Transverse colon (tissue), 4 donors: ENCODE measurements at places on chromosomes 2 and 18. TPM values are rescaled to one million over a fixed set of nuclear protein-coding genes. Genes with fewer than 3 reads are reported as not detected.

- DNase-seq: no peak
Observed at GRCh38 chr2:168245074-168245825, 2.1 kb downstream of the STK39 start.

DNA sequence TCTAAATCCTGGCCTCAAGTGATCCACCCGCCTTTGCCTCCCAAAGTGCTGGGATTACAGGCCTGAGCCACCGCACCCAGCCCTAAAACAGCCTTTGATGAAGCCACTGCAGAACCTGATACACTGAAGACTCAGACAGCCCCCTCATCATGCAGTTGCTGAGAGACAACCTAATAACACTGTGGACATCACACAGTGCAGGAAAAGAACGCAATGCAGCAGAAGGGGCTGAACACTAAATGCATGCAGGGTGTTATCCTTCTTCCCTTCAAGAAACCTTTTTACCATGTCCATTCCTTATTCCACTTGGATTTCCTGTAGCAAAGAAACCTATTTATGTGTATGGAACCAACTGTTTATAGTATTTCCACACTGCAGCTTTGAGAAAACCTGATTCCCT lies 35.7 kb downstream of the MGAT4A start:
- DNase-seq: no peak

- DNase-seq: no peak
Observed at GRCh38 chr2:210170196-210170445, 1.1 kb downstream of the KANSL1L start.

DNA sequence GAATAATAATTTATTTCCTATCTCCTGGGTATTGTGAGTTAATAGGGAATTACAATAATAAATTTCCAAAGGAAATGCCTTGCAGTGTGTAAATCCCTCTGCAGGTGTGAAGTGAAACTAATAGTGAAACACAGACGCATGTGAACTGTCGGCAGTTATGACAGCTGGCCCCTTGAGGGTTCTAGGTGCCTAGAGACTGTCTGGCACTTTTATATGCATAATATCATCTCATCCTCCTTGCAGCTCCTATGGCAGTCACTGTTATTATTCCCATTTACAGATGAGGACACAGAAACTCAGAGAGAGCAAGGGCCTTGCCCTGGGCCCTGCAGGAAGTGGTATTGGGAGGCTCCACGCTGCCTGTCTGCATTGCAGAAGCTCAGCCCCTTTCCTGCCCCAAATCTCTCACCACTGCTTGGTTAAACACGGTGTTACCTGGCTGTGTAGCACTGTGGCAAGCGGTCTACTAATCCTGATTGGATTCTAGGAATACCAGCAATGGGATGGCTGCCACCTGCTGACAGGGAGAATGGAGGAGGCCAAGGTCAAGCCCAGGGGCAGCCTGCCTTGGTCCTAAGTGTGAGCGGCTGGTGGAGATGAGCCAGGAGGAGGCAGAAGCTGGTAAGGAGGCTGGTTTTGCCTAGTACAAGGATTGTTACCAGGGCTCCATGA lies 32.8 kb upstream of the ACKR3 start:
- peak; percentile 30 for DNase-seq

DNA sequence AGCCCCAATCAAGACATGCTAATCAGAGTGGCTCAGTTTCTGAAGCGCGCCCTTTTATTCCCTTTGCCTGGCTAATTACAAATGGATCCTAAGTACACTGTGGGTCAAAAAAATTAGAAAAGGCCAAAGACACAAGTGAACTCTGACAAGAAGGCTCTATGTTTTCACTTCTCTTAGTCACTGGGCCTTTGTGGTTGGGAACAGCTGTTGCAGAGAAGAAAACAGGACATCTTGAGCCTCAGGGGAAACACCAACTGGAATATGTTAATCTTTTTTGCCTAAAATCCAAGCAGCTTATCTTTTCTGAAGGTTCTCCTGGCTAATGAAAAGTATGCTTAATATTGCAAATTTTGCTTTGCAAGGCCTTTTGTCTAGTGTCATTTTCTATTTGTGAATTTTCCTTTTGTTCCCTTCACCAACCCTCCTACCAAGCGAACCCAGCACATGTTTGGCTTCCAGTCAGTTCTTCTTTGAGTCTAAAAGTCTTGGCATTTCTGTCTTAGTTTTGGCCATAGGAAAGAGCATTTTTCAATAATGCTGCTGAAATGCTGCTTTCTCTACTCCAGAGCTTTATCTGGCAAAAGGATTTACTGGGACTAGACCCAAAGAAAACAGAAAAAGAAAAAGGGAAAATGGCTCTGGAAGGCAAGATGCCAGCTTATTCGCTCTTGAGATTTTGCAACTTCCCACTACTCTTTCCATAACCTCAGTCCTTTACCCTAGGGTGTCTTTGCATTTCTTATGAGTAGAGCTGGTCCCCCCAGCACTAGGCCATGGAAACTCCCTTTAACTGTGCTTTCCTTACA lies 440.2 kb upstream of the ST6GAL2 start:
- no peak for DNase-seq

GRCh38 chr2:160332318-160332717 lies 132.2 kb upstream of the ITGB6 start:
- no peak for DNase-seq

GRCh38 chr2:187187519-187187918 lies 260.5 kb downstream of the CALCRL start:
- DNase-seq: no peak

GRCh38 chr2:85992611-85993010 lies 103.8 kb upstream of the ST3GAL5 start:
- DNase-seq: no peak

- DNase-seq: peak; percentile 48
Observed at GRCh38 chr18:63454497-63454896, 22.3 kb upstream of the SERPINB5 start.

GRCh38 chr18:37554399-37554787 lies 11.2 kb downstream of the CELF4 start:
- DNase-seq: no peak

GRCh38 chr2:19473350-19473749 lies 114.9 kb upstream of the OSR1 start:
- no peak for DNase-seq

DNA sequence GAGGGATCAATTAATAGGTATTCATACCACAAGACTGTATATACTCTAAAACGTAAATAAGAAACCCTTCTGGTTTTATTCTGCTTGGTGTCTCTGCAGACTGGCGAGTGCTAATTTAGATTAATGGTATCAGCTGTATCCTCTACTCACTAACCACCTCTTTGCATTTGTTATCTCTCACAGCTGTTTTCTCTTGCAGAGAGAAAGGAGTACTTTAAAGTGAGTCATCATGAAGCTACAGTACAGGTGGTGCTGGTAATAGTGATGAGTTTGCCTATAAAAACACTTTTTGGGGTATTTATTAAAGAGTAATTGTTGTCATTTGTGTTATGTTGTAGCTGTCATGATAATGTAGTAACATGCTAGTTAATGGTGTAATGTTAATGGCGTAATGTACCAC lies 147.7 kb downstream of the NETO1 start:
- DNase-seq: no peak

DNA sequence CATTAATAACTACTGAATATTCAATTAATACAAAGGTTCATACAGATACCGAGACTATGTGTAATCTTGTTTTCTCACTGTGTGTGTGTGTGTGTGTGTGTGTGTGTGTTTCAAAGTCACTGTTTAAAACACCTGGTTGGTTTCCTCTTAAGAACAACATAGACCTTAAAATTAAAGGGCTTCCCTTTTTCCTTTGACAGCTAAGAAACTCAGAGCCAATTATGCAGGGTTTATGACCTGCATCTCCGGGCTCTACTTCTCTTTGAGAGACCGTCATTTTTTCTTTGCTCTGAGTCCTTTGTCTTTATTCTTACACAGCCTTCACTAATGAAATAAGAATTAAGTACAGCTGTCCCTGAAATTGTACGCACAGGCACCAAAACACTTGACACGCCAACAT lies 145.6 kb downstream of the HDAC4 start:
- no peak for DNase-seq

RNF125 gene
- 12.1 TPM for total RNA-seq

RAB17 gene
- 76.3 TPM for total RNA-seq

ZBTB7C gene
- 38.4 TPM for total RNA-seq

ADD2 gene
- total RNA-seq: 1.4 TPM

SCYGR4 gene
- not detected for total RNA-seq

FHL2 gene
- total RNA-seq: 85.7 TPM
